ENCODE measurements at places on chromosomes 6 and 20.

GRCh38 chr6:111957623-111958315, 84.5 kb upstream of the FYN start:
- DNase-seq, result no peak

DNA sequence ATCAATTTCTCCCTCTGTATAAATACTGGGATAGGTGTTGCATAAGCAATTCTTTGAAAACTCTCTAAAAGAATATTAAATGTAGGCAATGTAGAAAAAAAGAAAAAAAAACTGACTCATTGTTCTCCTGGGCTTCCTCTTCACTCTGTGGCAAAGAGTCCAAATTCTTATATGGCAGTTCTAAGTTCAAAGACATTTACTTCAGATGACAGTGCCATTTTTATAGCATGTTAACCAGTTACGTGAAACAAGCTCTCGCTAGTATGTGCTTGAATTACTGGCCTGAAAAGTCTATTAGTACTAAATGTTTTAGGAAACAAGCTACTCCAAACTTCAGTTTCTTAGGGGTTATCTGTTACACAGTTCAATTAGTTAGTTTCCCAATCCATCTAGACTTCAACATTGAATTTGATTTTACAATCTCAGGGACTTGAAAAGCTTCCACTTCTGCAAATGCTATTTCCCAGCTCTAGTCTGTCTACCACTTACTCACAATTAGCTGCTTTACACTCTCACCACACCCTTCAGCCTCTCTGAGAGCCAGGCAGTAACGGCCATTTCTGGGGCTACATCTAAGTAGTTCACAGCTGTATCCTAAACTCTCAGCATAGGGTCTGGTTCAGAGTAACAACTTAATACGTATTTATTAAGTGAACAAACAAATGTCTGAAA, 100.4 kb downstream of the OGFRL1 start:
- no peak for DNase-seq

DNA sequence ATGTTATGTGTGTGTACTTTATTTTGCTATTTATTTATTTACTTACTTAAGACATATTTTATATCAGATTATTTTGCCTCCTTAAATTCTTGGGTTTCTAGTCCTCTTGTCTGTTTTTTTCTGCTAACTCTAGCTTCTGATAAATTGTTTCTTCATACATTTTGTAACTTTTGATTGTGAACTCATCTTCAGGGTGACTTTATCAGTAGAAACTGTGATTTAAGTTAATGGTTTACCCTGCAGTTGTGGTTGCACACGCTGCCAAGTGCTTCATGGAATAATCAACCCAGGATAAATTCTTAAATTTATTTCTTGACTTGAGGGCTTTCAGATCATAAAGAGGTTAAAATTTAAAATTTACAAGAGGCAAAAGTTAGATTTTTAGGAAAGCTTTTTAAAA, 173.3 kb downstream of the CENPW start:
- no peak for DNase-seq

DNA sequence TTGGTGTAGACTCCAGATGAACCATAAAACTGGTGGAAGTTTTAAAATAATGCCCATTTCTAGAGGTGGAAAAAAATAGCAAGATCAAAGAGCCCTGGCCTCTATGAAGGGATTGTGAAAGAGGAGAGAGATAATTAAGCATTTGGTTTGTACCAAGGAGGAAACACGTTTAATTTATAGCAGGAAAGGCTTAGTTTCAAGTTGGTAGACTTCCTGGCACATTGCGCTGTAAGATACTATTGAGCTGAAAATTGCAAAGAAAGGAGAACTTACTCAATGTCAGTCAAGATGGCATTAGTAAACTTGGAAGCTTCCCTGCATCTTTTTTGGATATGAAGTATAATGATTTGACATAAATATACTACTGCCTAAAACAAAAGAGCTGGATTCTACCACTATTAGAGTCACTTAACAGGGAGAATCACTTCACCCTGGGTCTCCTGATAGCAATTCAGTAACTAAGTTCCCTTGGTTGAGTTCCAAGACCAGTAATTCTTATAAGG, 24.4 kb downstream of the MARCKS start:
- DNase-seq, result no peak

DNA sequence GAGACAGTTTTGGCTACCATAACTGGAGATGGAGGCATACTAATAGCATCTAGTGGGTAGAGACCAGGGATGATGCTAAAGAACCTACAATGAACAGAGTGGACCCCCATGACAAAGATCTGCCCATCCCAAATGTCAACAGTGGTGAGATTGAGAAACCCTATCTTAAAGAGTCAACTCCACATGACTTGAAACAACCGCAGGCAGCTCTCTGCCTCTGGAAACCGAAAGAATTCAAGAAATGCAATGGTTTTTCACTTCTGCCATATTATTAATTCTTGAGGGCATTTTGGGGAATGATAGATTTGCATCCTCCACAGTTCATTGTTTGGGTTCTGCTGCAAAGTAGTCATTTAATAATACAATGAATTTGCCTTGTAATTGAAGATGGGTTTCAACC, 463.4 kb downstream of the MAFB start:
- no peak for DNase-seq

DNA sequence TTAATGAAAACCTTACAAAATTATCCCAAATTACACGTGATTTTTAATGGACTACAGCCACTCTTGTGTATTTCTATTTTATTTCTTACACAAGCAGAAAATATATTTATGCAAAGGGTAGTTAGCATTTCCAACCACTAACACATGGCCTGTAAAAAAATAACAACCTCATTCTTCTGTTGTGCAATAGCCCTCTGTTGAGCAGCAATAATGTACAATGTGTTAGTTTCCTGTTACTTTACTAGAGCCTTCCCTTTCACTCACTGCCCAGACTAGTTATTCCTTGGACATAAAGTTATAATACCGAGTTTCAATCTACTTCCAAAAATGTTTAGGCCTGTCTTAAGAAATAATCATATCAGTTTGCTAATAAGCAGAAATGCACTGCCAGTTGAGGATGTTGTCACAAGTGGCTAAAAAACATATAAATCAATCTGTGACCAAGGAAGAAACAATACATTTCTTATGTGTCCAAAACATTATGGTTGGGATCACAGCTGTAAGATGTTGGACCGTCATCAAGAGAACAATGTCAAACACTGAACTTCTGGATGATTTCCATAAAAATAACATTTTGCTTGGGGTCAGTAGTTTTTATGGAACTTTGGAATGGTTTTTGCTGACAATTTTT, 73.6 kb upstream of the RNF146 start:
- DNase-seq, result no peak

- DNase-seq, result peak; percentile 84
Measured at GRCh38 chr6:26003102-26003694, 40.6 kb downstream of the TRIM38 start.

DNA sequence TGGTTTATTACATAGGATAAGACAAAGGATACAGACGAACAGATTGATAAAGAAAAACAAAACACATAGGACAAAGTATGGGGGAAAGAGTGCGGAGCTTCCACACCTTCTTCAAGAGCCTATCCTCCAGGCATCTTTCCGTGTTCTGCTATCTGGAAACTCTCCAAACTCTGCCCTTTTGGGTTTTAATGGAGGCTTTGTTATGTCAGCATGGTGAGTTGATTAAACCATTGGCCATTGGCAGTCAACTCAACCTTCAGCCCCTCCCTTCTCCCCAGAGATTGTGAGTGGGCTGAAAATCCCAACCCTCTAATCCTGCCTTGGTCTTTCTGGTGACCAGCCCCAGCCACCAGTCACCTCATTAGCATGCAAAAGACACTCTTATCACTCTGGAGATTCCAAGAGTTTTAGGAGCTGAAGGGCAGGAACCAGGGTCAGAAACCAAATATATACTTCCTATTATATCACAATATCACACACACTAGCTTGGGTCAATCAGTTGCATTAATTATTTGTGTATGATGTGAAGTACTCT, 23.8 kb downstream of the HLA-DOB start:
- DNase-seq, result no peak
